Left lung (tissue), 14 donors: ENCODE measurements at places on chromosomes 3 and 15. TPM values are rescaled to one million over a fixed set of nuclear protein-coding genes. Genes with fewer than 3 reads are reported as not detected.

SLC12A1 gene
- total RNA-seq, result not detected

DNA sequence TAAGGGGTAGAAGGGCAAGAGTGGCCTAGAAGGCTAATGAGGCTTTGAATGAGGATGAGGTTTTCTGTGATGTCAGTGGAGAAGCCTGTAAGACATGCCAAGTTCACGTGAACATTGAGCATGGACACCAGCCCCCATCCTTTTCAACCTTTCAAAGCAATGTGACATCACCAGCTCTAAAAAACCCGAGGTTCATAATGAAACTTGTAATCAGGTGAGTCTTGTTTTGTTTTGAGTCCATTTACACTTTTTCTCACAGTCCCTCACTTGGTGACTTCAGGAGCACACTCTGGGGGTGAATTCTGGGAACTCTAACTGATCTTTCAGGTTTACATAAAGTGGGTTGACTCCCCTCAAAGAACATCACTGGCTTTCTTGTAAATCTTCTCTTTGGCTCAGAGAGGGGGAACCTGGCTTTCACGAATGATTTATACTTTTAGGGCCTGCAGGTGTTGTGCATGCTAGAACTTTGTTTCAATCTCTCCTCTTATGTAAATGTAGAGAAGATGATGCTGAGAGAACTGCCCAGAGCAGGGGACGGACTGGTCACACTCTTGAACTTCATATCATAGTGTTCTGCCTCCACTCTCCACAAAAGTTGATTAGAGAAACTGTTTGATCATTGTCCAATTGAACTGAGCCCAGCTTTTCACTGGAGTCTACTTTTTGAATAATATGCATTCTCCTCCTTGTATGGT, 224.7 kb upstream of the SATB1 start:
- H3K4me3 ChIP-seq, result no peak overlapping the region
- H3K4me1 ChIP-seq, result no peaks in the 10 kb centered on the region
- no peaks in the 10 kb centered on the region for H3K36me3 ChIP-seq
- no peak overlapping the region for H3K27ac ChIP-seq

KNSTRN gene
- 14.2 TPM for total RNA-seq

DNA sequence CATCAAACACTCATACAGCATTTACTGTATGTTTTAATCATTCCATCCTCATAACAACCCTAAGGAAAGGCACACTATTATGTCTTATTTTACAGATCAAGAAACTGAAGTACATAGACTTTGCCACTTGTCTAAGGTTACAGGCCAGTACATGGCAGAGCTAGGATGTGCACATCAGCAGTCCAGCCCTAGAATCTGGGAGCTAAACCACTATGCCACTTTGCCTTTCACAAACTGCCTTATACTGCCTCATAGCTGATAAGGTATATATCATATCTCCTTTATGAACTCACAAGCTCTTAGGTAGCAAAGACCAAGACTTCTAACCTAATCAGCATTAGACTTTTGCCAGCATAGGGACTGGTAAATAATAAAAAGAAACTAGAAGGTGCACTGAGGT, 49.1 kb downstream of the MYO9A start:
- no peak for DNase-seq
- no peaks in the 10 kb centered on the region for H3K4me1 ChIP-seq
- H3K4me3 ChIP-seq, result no peak overlapping the region
- H3K36me3 ChIP-seq, result no peaks in the 10 kb centered on the region

GRCh38 chr3:128485282-128486204, 7.5 kb downstream of the GATA2 start:
- peak overlapping the region; percentile 41 for H3K4me3 ChIP-seq
- peaks cover 100% of the 10 kb centered on the region for H3K27me3 ChIP-seq
- no peak for DNase-seq
- H3K4me1 ChIP-seq, result peaks cover 64% of the 10 kb centered on the region
- peak overlapping the region; percentile 83 for H3K27ac ChIP-seq

DNA sequence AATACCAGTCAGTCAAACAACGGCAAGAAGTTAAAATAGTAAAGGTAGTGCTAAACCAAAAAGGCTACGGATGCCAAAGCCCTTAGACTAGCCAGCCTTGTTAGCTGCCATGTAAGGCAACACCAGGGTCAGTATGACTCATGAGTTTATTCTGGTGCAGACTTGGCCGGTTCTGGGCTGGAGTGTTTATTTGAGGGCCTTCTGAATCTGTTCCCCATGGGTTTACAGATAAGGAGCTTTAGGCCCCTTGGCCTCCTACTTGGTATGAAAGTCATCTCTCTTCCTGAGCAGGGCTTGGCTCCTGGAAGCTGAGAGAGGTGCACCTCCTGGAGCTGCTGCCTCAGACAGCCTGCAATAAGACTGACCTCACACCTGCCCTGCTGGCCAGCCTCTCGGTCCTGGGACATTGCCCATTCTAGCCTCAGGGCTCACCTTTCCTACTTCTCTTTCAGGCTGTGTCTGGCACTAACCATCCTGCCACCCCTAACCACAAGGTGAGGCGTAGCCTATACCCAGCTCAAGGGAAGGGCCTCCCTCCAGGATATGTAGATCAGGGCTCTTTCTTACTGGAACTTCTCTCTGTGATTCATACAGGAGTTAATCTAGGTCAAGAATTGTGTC, 10.4 kb upstream of the RTP1 start:
- peak; percentile 60 for DNase-seq
- H3K36me3 ChIP-seq, result no peaks in the 10 kb centered on the region
- H3K27me3 ChIP-seq, result no peaks in the 10 kb centered on the region
- H3K27ac ChIP-seq, result peak overlapping the region; percentile 15
- H3K4me1 ChIP-seq, result no peaks in the 10 kb centered on the region

RAB6B gene
- 3.7 TPM for total RNA-seq
